Type B pancreatic cell (in vitro differentiated cells): ENCODE measurements at places on chromosomes 12 and 14. TPM values are rescaled to one million over a fixed set of nuclear protein-coding genes. Genes with fewer than 3 reads are reported as not detected.

GRCh38 chr12:71795901-71796300, 41.2 kb downstream of the RAB21 start:
- DNase-seq, result no peak

DNA sequence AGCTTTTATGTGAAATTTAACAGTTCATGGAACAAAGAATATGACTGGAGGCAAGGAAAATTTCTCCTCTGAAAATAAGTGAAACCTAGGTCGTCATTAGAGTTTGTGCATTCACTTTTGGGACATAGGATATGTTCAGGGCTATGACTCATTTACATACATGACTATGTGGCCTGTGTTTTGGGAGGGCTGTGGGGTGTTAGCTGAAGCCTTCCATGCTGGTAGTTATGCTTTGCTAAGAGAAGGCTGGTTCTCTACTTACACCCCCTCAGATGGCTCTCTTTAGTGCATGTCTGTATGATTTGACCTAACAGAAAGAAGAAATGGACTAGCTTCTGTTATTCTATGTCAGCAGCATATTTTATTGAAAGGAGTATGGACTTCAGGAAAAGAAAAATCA, 416.5 kb upstream of the GARIN6 start:
- DNase-seq, result no peak

DNA sequence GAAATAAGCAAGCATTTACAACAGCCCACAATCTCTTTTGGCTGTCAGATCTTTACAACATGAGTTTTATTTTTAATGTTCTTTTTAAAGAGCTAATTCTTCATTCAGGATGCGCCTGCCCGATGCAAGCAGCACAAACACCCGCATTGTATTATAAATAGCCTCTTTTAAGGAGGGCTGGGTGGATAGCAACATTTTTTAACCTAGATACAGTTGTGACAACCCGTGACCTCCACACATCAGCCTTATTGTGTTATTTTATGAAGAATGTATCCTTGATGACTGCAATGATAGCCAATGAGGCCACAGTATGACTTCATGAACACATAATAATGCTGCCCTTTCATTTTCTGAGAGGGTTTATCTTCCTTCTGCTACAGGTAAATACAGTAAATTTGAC, 173.7 kb downstream of the FOXN3 start:
- DNase-seq, result no peak

AKAP3 gene
- 3.8 and 7.6 TPM in 2 replicates for total RNA-seq

MUCL1 gene
- total RNA-seq, result not detected in 2 replicates

RNASE12 gene
- total RNA-seq, result not detected in 2 replicates
